COR-L47 (cell line): ENCODE measurements at places on chromosomes 16 and 17.
A peak's percentile ranks its signal among the peaks of the same experiment; 100 is the strongest.

GRCh38 chr17:76137001-76137350, 4.1 kb downstream of the FOXJ1 start:
- no peak for DNase-seq

- DNase-seq, result no peak
Measured at GRCh38 chr16:10964891-10965326, 20.5 kb downstream of the CLEC16A start.

- no peak for DNase-seq
Measured at GRCh38 chr16:56388209-56388608, 37.1 kb downstream of the AMFR start.

DNA sequence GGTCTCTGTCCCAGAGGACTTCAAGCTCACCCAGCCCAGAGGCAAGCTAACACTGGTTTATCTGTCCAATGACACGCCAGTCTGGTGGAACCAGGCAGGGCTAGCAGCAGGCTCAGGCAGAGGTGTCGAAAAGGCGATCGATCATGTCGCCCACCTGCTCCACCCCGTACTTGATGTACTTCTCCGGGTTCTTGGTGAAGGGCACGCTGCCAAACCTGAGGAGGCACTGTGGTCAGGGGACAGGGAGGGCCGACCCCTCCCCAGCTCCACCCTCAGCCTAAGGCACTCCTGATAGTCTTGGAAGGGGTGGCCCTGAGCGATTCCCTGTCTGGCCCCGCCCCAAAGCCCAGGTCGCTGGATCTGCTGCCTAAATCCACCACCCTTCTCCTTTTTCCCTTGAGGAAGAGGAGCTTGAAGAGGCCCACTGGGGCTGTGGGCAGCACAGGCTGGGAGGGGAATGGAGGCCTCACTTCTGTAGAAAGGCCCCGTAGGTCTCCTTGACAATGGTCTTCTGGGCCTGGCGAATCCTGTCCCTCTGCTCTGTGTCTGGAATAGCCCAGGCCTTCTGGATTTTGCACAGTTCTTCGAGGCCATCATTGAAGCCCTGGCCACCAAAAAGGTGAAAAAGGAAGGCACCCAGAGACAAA, 4.7 kb downstream of the ZACN start:
- DNase-seq, result no peak

GRCh38 chr16:51635181-51635580, 484.1 kb upstream of the SALL1 start:
- no peak for DNase-seq

- DNase-seq, result no peak
Measured at GRCh38 chr16:77869997-77870813, 81.8 kb downstream of the VAT1L start.

- DNase-seq, result no peak
Measured at GRCh38 chr16:63789603-63790002, 1332.3 kb downstream of the CDH11 start.

- DNase-seq, result no peak
Measured at GRCh38 chr17:68592682-68593641, 8.2 kb downstream of the FAM20A start.

DNA sequence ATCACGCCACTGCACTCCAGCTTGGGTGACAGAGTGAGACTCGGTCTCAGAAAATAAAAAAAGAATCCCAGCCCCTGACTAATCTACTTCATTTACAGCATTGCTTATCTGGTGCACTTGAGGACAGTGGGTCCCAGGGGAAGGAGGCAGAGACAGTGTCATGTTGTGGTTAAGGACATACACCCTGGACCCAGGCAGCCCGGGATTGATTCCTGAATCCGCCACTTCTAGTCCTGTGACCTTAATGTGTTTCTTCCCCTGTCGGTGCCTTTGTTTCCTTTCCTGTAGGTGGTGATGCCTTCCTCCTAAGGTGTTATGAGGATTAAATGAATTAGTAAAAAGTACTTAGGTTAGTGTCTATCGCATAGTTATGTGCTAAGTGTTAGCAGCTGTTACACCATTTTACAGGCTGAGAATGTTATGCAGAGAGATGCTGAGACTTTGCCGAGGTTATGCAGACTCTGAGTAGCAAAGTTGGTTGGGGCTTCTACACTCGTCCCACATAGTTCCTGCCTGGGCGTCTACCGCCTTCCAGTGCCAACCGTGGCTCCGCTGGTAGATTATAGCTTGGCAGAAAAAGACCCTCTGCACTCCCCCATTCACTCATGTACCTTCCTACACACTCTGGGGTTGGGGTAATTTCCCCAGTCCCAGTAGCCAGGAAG, 74.8 kb downstream of the RAB11FIP4 start:
- DNase-seq, result no peak

- DNase-seq, result no peak
Measured at GRCh38 chr17:83055911-83056582, 23.4 kb upstream of the METRNL start.

GRCh38 chr16:88909431-88910210, 43.2 kb upstream of the PABPN1L start:
- no peak for DNase-seq

- no peak for DNase-seq
Measured at GRCh38 chr16:89706518-89707260, 5.2 kb upstream of the SPATA2L start.

DNA sequence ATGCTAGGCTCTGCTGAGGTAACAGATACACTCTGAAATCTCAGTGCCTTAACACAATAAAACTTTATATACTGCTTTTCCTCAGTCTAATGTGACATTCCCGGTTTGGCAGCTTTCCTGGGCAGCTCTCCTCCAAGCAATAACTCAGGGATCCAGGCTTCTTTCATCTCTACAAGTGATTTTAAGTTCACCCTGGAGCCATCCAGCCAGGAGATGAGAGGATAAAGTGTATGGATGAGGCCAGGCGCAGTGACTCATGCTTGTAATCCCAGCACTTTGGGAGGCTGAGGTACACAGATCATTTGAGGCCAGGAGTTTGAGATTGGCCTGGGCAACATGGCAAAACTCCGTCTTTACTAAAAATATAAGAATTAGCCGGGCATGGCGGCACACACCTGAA, 147.2 kb downstream of the UTP18 start:
- DNase-seq, result no peak

- no peak for DNase-seq
Measured at GRCh38 chr16:27169511-27170071, 33.7 kb upstream of the KDM8 start.

DNA sequence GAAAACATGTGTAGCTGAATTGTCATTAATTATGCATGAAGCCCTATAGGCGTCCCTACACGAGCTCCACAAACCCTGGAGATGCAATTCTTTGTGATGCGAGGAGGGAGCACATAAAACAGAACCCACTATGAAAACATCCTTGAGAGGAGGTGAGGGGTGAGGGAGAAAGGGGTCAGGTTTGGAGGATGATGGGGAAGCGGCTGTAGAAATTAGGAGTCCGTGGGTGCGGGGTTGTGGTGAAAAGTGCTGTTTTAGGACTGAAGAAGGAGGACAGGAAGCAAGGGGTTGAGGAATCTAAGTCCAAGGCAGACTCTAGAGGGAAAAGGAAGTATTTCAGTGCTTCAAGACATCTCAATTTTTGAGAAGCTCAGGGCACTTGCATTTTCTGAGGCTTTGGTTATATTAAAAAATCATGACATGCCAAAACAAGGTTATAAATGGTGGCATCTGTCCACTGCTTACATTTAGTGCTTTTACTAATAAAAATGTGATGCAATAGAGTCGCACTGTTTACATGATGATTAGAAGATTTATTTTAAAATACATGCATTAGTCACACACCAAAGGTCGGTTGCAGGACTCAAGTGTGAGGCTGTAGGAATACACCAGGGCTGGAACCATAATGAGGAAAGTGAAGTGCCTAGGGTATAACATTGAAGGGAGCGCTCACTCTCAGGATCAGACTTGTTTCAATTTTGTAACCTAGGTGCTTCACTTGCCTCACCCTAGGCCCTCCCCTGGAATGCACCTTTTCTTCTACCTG, 379.5 kb downstream of the HS3ST4 start:
- no peak for DNase-seq

DNA sequence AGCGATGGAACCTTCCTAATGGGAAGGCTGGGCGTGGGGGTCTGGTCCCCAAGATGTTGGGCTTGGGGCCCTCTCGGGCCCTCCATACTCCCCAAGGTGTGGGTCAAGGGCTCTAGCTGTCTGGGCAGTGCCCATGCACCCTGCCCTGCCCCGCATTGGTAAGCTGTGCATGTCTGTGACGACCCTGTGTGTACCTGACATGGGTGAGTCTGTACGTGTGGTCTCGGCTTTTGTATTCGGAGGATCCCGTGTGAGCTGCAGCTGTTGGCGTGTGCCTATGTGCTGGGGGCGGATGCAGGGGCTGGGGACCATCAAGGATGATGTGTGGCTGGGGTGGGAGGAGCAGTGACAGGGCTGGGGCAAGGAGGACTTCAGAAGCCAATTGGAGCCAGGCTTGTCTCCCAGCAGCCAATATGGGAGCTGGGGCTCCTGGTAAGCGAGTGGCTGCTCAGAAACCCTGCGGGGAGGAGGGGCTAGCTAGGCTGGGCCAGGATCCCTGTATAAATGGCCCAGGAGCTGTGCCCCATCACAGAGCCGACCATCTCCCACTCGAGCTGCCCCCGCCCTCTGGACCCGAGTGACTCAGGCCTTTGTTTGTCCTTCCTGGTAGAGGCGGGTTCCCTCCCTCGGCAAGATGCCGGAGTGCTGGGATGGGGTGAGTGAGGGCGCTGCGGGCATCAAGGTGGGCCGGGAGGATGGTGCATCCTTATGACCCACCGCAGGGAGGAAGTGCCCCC, at the start of gene NDRG4:
Gene NDRG4 (plus strand): TSS at position 529 of the 737 bp plus-strand sequence. CDS start 106 bp downstream, at position 635.
- DNase-seq, result peak; percentile 91

DNA sequence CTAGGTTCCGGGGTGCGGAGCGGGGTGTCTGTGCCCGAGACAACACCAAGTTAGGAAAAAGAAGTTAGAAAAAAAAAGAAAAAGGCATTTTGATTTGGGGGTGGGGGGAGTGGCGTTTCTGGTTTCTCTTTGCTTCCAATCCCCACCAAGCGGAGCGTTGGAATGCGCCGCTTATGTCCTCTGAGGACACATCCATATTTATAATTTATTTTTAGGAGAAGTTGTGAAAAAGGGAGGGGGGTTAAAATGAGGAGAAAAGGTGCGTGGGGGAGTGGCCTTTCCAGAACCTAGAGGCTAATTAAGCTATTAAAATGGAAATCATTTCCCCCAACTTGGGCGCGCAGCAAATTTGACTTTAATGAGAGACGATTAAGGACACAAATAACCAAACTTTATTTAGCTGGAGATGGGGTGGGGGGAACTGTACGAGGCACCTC, 232.1 kb downstream of the MRTFB start:
- DNase-seq, result no peak

DNA sequence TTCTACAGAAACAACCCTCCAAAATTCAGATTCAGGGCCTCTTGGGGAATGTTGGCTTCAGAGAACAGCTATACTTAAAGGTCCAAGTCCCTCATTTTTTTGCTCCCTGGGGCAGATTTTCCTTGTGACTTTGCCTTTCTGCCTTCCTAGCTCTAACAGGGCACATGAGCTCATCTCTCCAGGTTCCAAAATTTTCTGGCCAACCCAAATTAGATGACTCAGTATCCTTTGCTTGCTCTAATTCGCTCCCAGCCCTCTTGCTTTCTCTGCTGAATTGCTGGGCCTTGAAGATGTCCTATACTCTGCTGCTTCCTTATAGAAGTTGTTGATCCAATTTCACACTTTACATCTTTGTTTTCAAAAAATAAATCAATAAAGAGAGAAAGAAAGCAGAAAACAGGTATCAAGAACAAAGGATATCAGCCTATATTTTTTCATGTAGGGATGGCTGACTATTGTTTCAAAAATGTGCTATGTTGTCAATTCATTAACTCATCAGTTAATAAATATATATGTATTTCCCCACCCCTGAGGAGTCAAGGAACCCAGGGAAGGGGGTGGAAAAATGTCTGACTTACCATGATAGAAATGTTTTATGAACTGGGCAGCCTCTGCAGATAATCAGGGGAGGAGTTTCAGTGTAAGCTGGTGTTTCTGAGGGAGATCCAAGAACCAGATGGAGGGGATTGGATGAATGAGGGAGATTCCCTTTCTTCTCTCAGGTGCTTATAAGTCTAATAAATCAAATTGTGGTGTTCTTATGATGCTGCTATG, 1.0 kb upstream of the KRTAP4-2 start:
- DNase-seq, result no peak

- DNase-seq, result no peak
Measured at GRCh38 chr16:2953706-2954627, 10.1 kb upstream of the KREMEN2 start.

DNA sequence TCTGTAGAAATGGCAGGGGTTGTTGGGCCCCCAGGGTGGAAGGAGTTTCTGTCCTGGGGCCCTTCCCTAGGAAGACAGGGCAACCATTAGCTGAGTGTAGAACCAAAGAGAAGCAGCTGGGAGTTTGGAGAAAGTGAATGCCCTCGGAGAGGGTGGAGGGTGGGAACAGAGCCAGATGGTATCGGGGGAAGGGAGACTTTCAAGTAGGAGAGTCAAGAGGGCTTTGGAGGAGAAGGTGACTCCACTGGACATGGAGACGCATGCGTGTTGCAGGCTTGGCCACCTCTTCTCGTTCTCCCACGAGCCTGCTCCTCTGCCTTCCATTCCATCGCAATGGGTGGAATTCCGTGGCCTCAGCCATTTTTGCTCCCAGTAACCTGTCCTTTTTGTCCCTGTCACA, 19.4 kb downstream of the SLC47A1 start:
- no peak for DNase-seq

DNA sequence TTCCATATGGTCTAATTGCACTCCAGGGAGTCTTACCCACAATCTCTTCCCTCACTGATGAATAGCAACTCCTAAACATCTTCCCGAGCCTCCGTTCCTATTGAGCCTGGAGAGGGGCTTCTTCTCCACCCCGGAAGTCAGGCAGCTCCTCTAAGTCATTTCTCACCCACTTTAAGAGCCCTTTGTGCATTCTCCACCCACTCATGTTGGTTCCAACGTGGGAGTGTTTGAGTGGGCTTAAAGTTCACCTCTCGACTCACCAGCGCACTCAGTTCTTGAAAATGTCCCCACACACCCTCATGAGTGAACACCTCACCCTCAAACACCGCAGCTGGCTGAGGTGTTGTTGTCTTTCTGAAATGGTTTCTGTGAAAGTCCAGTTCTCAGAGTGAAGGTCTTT, 67.6 kb downstream of the TMEM114 start:
- DNase-seq, result no peak

DNA sequence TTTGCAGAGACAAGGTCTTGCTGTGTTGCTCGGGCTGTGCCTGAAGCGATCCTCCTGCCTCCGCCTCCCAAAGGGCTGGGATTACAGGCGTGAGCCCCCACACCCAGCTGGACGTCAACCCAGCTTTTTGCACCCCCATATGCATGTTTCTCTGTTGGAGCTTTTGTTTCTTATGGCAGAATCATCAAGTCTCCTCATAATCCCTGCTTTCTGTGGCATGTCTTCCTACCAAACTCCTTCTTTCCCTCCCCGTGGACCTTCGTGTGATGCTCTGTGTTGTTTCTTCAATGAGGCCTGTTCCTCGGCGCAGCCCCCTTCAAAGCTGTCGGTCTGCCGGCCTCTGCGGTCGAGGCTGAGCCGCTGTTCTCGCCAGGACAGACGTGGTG, 71.6 kb downstream of the METRNL start:
- no peak for DNase-seq

- DNase-seq, result no peak
Measured at GRCh38 chr17:80920441-80920840, 71.2 kb upstream of the CHMP6 start.

- no peak for DNase-seq
Measured at GRCh38 chr17:69651921-69652320, 237.4 kb downstream of the MAP2K6 start.
